ENCODE measurements at places on chromosomes 1 and 21.
A peak's percentile ranks its signal among the peaks of the same experiment; 100 is the strongest.

DNA sequence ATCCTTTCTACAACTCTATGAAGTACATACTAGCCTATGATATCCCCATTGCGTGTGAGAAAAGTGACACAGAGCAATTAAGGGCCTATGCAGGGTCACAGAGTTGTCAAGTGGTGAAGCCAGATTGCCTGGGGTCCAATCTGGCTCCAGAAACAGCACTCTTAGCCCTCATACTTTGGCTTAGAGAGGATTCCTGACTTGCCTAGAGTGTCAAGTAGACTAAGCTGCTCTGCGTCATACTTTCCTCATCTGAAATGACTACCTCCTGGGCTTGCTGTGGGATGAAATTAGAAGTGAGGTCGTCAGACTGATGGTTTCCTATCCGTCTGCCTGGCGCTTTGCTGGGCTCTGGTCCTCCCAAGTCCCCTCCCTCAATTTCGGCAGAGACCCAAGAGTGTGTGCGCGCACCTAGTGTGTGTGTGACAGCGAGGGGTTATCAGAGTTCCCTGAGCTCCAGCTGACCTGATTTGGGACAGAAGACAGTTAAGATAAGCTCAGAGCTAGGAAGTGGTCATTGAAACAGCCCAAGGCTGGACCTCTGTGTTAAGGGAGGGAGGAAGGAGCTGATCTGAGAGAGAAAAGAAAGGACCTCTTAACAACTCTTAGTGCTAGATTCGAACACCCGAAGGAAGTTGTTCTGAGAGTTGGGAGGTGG, 5.4 kb upstream of the NUAK2 start:
- no peak for DNase-seq

- peak; percentile 47 for DNase-seq
Observed at GRCh38 chr1:96782856-96783255, 61.3 kb downstream of the PTBP2 start.

GRCh38 chr1:192967211-192967877, 91.8 kb downstream of the UCHL5 start:
- DNase-seq = no peak

DNA sequence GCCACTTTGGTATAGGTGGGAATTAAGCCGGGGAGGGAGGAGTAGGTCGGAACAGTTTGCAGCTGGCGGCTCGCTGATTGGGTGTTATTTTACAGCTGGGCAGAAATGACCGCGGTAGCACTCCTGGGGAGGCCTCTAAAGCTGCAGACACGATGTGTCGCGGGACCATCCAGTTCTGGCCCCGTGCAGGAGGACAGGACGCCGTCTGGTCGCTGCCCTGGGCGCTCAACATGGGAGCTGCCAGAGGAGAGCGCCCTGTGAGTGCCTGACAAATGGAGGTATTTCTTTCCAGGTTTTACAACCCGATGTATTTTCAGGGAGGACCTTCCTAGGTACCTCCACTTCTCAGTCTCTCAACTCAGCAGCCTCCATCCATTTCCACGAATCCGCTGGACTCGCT, 46.2 kb downstream of the CDC7 start:
- DNase-seq = no peak

DNA sequence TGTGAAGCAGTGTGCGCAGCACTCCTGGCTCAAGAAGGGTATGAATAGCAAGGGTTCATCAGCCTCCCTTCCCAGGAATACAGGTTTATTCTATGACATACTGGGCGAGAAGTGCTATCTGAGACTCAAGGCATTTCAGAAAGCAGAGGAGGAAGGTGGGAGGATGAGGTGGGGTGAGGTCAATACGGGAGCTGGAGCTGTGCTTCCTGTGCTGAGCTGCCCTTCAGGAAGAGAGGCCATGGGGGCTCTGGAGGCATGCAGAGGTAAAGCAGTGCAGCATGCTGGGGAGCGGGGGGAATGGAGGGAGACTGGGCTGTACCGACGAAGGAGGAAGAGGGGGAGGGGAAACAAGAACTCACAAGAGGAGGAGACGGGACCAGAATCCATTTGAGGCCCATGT, 717.6 kb downstream of the PTPRU start:
- no peak for DNase-seq

DNA sequence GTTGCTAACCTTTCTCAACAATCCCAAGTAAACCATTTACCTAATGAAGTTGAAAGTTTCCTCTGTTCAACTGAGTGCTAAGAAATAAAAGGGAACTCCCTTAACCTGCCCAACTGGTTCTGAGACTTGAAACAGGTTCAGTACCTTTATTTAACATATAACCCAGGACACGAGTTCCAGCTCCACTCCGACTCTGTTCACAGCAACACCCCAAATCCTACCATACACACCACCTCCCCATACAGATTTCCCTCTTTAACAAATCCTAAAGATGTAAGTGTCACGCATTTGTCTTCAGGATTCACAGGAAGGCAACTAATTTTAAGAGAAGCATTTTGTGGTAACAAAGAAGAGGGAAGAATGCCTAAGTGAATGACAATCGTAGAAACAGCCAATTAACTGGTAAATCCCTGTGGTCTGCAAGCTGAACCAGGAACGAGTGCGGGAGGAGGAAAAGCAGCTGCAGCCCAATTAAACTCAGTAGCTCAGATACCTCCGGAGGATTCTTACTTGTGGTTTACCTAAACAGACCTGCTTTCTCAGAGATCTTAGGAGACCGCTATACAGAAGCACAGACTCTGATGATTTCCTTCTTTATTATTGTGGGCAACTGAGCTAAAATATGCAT, 134.5 kb upstream of the MAGI3 start:
- no peak for DNase-seq

GRCh38 chr1:27566462-27567145, 37.3 kb downstream of the AHDC1 start:
- no peak for DNase-seq

- no peak for DNase-seq
Observed at GRCh38 chr1:145995964-145996432, 381 bp downstream of the TXNIP start.

DNA sequence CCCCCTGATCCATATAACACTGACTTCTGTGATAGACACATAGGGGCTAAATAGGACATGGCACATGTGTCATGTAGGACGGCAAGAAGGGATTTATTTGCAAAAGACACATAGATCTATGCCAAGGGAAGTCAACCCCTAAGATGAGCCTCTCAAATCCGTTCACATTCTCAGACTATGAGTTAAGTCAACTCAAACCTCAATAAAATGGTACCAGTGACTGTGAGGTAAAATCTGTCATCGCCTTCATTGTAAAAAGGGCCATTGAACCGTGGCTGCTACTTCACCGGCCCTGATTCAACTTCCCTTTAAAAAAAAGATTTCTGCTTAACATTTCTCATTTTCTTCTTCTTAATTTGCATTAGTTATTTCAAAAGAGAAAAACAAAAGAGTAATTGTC, 144.0 kb downstream of the ZNF281 start:
- no peak for DNase-seq

- DNase-seq = no peak
Observed at GRCh38 chr1:185704181-185704580, 30.0 kb upstream of the HMCN1 start.

DNA sequence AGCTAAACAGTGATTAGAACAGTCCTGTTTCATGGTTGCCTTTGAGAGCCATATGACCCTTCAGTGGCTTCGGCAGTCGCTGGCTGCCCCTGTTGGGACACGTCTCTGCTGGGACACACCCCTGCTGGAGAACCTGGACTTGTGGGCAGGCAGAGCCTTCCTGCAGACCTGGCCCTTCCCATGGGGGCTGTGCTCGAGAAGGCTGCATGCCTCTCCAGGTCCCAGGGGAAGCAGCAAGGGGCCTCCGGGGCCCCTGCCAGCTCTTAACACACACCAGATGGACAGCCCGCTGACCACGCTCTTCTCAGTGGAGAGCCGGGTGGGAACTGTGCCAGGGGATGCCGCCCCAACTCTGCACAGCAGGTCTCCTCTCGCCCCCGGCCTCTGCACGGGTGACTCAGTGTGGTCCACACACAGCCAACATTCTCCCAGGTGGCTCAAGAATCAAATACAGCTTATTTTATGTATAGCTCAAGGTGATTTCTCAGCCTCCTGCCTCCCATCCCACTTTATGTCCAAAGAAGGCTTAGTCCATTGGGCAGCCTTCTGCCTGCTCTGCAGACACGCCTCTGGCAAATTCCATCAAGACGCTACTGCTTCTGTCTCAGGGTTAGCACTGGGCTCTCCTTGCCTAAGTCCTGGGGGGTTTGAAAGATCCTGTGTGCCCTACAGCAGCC, 450.8 kb downstream of the KIF26B start:
- DNase-seq = peak; percentile 68

GRCh38 chr1:159338018-159338417, 35.9 kb downstream of the FCER1A start:
- no peak for DNase-seq

GRCh38 chr1:233015965-233016364, 65.6 kb downstream of the NTPCR start:
- DNase-seq = no peak

DNA sequence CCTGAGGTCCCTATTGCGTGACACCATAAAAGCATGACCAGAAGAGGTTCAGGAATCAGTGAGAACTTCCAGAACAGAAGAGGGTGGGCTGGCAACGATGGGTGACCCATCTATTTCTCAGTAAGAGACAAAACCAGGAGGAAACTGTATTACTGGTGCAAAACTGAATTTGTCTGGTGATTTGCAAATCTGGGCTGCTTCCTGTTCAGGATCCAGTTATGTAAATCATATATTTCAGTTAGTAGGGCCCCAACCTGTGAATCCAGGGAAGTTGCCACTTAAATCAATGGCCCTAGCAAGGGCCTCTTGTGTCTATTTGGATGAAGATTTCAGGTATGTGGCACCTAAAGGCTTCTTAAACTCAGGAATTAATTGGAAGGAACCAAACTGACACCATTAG, 23.1 kb upstream of the SMAP2 start:
- no peak for DNase-seq

DNA sequence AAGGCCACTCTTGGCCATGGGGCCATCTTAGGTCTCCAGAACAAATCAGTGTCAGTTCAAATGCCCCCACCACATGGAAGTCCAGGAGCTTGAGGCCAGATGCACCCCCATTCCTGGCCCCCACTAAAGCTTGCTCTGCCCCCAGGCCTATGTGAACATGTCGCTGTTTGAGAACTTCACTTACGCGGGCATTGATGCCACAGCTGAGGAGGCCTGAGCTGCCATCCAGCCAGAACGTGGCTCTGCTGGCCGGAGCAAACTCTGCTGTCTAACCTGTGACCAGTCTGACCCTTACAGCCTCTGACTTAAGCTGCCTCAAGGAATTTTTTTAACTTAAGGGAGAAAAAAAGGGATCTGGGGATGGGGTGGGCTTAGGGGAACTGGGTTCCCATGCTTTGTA, 15.1 kb upstream of the MPL start:
- DNase-seq = no peak

- no peak for DNase-seq
Observed at GRCh38 chr1:42837709-42838108, 8.7 kb upstream of the ZNF691 start.

DNA sequence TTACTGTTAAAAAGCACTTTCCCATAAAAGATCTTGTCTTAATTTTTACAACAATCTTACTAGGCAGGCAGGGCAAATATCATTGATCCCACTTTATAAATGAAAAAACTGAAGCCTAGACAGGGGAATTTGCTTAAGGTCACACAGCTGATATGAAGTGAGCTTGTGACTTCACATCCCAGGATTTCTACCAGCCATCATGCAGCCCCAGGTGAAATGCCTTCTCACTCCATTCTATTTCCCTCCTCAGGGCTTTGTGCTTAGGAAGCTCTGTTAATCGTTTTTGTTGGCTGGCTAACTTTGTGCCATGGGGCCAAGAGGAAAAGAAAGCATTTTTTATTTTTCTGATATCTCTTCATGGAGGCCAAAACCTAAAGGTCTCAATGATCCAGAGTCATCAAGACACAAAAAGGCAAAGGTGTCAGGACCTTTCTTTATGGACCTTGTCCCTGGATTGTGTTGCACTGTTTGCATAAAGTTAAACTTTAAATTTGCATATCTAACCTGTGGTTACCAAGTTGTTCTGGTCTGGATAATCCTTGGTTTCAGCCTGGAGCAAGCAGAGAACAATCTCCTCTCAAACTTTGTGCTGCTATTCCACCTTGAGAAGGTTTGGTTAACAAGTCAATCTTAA, 44.8 kb upstream of the ZNF326 start:
- DNase-seq = no peak

- DNase-seq = peak; percentile 19
Observed at GRCh38 chr1:42784946-42785693, at the start of gene TMEM269. TSS of gene TMEM269 (plus strand) at chr1:42784991. CDS start at chr1:42789894, 4,903 bp downstream.

- peak; percentile 35 for DNase-seq
Observed at GRCh38 chr1:155124503-155125463, 2.9 kb upstream of the EFNA1 start.

DNA sequence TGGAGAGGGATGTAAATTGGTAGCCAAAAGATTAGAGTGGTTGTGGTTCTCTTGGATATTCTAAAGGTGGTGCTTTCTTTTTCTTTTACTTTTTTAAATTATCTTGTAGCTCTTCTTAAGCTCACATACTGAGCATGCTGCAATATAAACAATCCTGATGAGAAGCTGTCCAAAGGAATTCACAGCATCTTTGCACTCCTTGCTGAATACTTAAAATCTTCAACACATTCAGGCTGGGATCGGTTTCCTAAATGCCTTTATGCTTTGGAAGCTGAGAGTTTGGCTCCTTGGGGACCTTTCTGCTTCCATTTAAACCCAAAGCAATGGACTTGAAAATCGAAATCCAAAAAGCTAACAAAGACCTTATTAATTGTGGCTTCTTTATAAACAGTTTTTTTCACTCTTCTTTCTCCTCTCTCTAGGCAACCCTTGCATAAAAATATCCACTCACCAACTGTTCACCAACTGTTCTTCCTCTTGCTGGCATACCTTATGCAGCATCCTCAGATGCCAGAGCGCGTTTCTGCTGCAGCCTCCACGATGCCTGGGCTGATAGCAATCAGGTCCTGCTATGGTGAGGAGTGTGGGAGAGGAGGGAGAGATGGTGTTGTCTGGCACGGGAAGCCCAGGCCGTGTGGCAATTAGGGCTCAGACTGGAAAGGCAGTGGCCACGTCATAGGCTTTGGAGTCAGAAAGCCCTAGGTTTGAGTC, 535.8 kb upstream of the DAB1 start:
- no peak for DNase-seq

DNA sequence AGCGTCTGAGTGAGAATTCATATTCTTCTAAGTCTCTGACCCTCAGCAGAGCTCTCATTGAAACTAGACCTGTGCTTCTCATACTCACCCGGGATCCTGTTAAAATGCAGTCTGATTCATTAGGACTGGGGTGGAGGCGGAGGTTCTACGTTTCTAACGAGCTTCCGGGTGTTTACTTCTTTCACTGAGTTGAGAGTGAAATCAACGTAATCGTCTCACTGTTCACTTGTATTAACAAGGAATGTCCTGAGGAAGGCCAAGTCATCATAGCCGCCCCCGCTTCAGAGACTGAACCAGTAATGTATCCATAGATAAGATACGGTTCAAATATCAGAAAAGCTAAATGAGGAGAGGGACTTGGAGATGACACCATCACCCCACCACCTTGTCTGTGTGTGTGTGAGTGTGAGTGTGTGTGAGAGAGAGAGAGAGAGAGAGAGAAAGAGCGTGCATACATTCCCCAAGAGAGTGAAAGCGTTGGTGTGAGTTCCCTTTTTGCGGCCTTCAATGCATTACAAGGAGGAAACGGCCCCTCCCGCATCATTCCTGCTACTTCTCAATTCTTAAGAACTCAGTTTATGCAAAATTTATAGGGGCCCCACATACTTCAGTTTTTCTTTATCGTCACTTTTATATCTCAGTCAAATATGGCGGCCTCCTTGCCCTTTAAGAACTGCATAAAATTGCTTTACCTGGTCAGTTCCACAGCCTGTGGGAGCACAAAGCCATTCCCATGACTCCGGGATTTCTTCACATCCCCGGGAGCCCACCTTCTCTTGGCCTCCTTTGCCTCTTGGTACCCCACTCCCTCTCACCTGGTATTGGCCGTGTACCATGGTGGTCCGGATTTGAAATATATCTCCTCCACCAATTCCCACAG, 19.8 kb downstream of the KMO start:
- DNase-seq = peak; percentile 18

- DNase-seq = no peak
Observed at GRCh38 chr1:56646611-56647010, 1.5 kb downstream of the PRKAA2 start.
